ENCODE measurements at places on chromosomes 4 and X.

- DNase-seq, result no peak
These were observed 434.3 kb upstream of the FAT1 start for GRCh38 chr4:187158003-187158402.

DNA sequence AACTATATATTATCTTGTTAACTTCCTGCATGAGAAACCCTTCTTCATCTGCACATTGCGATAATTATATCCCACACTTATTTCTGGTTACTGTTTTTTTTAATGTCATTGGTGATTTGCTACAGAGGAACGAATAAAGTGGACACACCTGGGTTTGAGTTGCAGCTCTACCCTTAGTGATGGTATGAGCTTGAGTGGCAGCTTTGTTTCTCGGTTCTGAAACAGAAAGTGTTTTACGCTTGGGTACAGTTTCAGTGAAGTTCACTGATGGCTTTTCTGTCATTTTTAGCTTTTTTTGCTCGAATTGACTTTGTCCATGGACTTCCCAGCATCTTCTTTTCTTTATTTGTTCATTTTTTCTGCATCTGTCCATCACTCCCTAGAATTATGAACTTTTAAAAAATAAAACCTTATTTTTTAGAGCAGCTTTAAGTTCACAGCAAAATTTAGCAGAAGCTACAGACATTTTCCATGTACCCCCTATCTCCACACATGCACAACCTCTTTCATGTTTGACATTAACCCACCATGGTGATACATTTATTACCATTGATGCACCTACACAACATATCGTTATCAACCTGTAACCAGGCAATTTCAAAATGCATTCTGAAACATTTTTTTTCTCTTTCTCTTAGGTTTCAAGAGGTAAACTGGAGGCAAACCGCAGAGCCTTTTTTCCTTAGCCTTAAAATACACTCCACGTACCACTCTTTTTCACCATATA is 1041.6 kb upstream of the PRKX start:
- DNase-seq, result no peak

DNA sequence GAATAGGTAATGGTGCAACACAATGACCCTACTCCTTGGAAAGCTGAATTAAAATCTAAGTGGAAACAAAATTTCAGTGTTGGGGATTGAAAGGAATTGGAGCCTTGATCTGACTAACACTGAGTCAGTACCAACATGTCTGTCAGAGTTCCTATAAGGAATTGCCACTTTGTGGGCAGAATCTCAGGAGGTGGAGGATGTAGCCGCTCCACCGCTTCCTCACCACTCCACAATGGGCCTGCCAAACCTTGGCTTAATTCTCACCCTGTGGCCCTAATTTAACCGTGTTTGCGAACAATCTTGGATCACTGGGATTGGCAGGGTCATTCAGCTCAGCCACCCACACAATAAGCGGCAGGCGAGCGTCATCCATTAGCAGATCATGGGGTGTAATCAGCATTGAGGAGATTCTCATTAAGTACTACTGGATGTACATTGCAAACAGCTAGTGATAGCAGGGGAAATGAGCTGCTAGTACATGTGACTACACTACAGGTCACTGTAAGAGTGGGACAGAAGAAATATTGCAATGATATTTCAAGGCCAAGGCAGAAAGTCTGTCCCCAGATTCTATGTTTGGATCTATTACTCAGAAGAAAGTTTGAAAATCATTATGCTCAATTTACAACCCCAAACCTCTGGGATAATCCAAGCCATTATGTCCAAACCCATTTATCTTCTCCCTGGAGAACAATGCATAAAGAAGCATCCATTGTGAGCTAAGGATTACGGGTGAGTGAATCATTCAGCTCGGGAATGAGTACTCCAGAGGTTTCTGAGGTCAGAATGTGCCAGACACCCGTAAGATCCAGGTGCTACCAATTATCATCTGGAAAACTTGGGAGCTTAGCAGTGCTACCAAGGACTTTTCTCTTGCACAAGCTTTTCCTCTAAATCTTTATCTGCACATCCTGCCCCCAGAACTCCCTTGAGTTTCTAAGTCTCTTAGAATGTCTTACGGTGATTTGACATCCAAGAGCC is 5.8 kb downstream of the SRPX start:
- DNase-seq, result no peak

GRCh38 chr4:48315728-48316630 is 25.4 kb upstream of the SLAIN2 start:
- peak; percentile 77 for DNase-seq

GRCh38 chr4:135185256-135185655 is 983.7 kb upstream of the PABPC4L start:
- no peak for DNase-seq

DNA sequence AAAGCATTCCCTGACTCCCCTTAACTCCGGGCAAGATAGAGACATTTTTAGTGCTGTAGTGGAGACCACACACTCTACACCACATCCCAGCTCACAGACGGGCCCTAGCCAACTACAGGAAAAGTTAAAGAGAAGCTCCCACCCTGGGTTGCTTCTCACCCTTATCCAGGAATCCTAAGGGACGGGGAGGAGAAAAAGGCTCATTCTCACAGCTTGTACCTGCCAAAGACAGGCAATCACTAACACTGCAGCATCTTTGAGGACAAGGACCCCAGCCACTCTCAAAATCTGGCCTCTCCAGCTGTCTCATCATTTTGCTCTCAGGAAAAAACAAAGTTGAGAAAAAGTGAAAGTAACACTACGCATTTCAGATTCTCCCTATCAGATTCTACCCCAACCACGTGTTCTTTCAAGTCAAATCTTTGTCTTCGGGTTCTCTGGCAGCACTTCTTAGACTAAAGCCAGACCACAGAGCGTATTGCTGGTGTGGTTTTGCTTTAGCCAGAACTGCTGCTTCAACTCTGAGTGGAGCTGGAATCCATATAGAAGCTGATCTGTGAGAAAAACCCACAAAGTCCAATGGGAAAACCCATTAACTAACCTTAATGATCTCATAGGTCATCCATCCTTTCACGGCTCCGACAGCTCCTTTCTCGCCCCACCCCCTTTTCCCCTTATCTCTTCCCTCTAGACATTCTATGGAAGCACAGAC is 605.9 kb upstream of the DIPK2B start:
- DNase-seq, result peak; percentile 98

- no peak for DNase-seq
These were observed 105.5 kb downstream of the HDAC8 start for GRCh38 chrX:72467135-72467534.

- peak; percentile 72 for DNase-seq
These were observed 1653.5 kb upstream of the AGA start for GRCh38 chr4:179095585-179096221.
